ENCODE measurements at places on chromosomes 12 and 14.

DNA sequence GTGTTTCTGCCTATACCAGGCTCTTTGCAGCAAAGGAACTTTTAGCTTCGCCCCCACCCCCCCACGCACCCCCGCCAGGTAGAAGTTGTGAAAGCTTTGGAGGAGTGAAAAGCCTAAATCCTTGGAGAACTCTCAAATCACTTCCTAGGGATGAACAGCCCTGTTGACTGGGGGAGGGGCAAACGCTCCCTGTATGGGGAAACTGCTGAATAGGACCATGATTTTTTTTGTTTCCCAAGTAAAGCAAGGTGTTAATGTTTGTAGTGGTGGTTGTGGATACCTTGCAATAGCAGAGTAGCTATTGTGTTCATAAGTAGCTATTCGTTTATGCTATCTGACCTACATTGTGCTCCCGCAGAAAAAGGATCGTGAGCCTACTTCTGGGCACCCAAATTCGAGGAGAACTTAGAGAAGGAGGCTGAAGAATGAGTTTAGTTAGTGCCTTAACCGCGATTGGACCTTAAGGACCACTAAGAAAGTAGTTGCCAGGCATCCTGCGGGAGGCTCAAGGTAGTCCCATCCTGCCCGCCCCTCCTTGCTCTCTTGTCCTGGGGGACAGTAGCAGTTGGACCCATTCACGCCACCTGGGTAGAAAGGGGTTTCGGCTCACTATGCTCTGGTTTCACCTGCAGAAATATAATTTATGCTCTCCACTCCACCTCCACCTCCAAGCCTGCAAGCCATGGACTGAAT, 901 bp upstream of the NFKBIA start:
- DNase-seq: no peak

DNA sequence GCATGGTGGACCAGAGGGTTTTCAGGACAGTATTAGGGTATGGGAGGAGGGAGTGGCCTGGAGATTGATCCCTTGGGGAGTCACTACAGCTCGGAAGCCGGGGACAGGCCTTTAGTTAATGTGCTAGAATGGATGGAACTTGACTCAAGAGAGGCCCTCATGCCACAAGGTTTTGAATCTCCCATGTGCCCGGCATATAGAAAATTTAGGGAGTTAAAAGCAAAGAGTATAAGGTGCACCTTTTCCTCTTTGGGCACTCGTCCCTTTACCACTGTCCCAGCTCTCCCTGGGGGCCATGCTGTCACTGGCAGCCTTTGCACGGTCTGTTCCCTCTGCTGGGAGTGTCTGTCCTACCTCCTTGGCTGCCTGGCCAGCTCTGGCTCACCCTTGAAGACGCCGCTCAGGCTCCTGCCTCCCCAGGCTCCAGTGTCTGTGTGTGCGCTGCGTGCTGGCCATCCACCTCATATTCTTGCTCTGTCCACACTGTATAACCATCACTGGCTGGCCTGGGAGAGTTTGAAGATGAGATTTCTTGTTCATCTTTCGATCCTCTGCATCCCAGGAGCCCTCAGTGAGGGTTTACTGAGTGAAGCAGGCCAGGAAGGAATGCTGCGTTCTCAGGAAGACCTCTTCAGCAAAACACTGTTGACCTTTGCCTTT, 161.3 kb downstream of the ZFP36L1 start:
- no peak for DNase-seq

- DNase-seq: no peak
These were observed 40.2 kb downstream of the MOK start for GRCh38 chr14:102264775-102265174.

GRCh38 chr14:51682411-51682810, 30.7 kb downstream of the FRMD6 start:
- no peak for DNase-seq

DNA sequence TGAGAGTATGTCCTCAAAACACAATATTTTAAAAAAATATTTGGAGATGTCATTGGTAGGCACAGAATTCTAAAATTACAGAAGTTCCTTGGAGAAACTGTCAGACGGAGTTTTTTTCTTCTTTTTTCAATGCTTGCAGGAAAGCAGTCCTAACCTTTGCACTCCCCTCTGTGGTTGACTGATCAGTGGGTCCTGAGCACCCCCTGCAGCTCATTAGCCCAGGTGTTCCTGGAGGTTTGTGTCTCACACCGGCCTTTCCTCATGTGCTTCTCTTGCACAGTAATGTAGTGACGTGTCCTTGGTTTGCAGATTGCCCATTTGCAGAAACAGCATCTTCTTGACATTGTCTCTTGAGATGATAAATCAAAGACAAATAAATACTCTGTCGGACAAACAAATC, 513.0 kb downstream of the TMEM121 start:
- no peak for DNase-seq

- DNase-seq: no peak
These were observed 879 bp downstream of the EDDM3A start for GRCh38 chr14:20746566-20746965.

DNA sequence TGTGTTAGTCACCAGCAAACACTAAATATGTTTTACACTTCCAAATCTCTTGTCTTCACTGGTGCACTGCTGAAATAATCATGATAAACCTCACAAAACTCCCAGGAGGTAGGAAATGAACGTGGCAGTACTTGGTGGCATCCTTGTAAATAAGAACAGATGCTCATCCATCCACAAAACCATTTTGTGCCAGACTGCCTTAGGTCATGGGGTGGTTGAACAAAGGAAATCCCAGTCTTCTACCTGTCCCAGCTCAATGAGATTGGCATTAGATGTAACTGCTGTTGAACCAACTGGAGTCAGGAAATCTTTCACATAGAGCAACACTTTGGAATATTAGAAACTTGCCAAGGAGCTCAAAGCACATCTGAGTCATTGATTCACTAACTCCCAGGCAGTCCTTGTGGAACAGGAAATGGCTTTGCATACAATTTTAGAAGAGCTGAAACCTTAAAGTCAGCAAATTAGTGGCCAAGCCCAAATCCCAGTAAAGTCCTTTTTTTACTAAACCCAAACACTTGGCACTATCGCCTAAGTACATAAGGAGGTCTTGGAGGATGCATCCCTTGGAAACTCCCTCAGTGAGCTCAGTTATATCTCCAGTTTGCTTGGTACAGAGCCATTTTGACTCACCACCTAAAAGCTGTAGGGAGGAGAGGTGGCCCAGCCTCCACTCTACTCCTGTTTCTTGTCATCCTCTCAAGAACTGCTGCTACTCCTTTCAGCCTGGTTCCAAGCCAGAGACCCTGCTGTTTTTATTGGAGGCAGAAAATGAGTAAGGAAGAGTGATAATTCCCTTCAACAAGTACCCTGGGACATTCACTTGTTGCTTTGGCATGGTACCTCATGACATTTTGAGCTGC, 208.0 kb downstream of the NOVA1 start:
- DNase-seq: peak; percentile 78

GRCh38 chr12:105764216-105764835, 374.4 kb downstream of the NUAK1 start:
- DNase-seq: no peak

DNA sequence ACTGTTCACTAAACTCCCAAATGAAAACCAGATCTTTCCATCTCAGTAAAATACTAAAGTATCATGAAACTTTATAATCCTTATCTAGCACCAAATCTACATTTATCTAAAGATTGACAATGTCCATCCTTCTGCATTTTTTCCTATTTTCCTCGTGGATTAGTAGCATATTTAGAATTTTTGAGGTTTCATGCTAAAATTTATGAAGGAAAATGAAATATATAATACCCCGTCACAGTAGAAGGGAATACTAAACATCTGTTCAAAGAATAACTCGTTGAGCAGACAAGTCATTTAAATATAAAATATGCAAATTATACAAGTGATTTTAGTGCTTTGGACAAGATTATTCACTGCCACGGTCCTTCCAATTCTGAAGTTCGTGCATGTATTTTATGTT, 122.7 kb upstream of the SLCO1C1 start:
- DNase-seq: no peak

GRCh38 chr12:6818645-6819044, 3.0 kb upstream of the GPR162 start:
- DNase-seq: no peak

GRCh38 chr14:101480747-101481530, 80.4 kb upstream of the DIO3 start:
- DNase-seq: peak; percentile 13

GRCh38 chr14:101834397-101834796, 72.9 kb downstream of the PPP2R5C start:
- no peak for DNase-seq

DNA sequence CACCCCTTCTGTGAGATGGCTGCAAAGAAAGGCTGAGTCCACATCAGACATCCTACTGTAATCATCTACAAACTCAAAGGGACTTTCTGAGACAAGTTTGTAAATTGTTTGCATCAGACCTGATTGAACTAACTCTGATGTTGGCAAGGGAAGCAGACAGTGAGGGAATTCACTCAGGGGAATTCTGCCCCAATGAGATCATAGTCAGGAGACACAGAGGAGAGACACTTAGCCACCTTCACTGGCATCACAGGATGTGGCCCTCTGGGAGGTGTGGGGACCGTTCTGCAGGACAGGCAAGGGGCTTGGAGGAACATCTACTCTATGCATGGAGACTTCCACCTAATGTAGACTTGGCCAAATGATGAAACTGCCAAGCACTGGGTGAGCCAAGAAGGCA, 70.7 kb upstream of the DDX11 start:
- peak; percentile 61 for DNase-seq

DNA sequence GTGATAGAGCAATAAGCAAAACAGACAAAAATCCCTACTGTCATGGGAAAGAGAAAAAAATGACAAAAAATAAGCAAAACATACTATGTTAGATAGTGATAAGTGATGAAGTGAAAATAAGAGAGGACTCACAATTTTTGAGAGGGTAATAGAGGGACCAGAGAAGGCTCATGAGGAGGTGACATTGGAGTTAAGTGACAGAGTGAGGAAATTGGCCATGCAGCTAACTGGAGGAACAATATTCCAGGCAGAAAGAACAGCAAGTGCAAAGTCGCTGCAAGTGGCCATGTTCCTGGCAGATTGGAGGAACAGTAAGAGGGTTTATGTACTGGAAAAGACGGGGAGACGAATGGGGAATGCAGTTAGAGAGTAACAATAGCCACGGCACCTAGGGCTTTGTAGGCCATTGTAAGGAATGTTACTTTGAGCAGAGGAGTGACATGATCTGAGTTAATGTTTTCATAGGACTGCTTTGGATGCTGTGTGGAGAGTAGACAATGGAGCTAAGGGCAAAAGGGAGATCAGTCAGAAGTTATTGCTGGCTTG, 1.4 kb upstream of the SAV1 start:
- no peak for DNase-seq

GRCh38 chr12:23333938-23334337, 615.5 kb downstream of the SOX5 start:
- DNase-seq: no peak

- no peak for DNase-seq
These were observed 108.0 kb downstream of the EEA1 start for GRCh38 chr12:92821142-92821541.

- DNase-seq: no peak
These were observed 76.3 kb downstream of the ESR2 start for GRCh38 chr14:64217834-64218233.

DNA sequence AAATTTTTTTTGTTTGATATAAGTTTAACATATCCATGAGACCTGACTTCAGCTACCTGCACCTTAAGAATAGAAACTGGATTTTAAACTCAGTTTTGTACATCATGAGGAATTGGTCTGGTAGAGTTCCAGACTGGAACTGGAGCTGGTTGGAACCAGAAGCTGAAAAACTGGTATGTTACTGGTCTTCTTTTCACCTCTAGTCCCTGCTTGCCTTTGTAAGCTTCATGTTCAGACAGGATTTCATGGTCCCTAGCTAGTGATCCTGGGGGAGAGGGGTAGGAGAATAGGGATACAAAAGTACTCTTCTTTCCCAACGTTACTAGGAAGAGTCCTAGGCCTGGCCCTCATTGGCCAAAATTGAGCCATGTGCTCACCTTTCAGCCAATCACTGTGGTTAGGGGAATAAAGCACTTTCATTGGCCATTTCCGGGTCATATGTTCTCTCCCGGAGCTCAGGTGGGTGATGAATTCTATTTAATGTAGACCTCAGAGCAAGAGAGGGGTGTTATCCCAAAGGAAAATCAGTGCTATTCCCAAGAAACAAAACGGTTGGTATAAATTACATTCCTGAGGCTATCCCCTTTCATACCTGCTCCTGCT, 36.9 kb upstream of the APPL2 start:
- DNase-seq: no peak

DNA sequence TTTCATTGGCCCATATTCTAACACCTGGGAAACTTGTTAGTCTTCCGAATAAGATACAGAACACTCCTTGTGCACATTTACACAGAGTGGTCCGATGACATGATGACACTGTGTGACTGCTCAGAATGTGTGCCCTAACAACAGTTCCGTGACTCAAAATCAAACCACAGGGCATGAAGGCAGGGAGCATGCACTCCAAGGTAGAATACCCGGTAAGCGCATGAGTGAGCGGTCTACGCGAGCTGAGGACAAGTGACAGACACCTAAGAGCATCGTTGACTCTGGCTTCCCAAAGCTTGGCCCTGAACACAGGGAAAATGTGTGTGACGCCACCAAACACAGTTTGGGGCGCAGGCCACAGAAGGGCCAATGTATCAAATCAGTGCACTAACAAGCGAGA, 18.6 kb downstream of the CLIP1 start:
- no peak for DNase-seq

- DNase-seq: no peak
These were observed 182.9 kb downstream of the KIF26A start for GRCh38 chr14:104321088-104321801.

DNA sequence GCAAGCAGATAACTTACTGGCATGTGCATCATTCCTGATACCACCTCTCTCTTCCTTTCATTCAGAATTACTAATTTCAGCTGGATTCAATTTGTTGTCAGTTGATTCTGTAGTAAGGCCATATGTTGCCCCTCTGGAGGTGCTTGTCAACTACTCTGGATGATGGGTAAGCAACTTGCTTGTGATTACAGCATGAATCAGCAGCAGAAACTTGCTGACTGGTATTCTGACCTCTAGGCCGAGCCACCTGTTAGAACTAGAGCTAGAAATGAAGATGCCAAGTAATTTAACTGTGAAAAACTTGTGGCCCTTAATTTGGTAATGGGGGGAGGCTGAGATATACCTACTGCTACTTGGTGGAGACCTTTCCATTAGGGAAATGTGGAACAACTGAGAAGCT, 5.1 kb downstream of the RNF10 start:
- DNase-seq: peak; percentile 45

GRCh38 chr14:104096751-104097700, 11.5 kb downstream of the ASPG start:
- DNase-seq: no peak

GRCh38 chr12:52876372-52876771, 27.6 kb upstream of the KRT78 start:
- no peak for DNase-seq

- no peak for DNase-seq
These were observed 17.0 kb downstream of the NEK9 start for GRCh38 chr14:75109877-75110276.

GRCh38 chr12:4045786-4046494, 172.7 kb upstream of the PARP11 start:
- DNase-seq: no peak

DNA sequence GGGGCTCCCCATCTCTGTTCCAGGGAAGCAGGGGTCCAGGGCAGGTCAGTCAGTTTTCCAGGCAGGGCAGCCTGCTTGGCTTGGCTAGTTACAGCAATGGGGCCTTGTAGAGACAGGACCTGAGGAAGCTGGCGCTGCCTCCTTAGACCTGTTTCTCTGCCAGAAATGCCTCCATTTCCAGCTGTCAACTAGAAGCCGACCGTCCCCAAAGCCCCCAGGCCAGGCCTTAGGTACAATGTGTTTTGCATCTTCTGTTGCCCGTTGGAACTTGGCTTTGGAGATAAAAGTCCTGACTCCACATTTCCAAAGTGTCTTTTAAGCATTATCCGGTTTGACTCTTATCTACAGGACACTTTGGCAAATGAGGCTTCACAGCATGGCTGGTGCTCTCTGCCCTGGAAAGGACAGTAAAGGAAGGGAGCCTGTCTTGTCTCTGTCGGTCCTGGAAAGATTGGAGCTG, 42.6 kb downstream of the KRT80 start:
- no peak for DNase-seq

Measured in MG63 (cell line).